ENCODE measurements at places on chromosomes 12 and 14. TPM values are rescaled to one million over a fixed set of nuclear protein-coding genes. Genes with fewer than 3 reads are reported as not detected.

CDKL1 gene
- 7.5 TPM for total RNA-seq

FAM181A gene
- total RNA-seq, result not detected

TSHR gene
- 3.6 TPM for total RNA-seq

ANO2 gene
- not detected for total RNA-seq

KERA gene
- not detected for total RNA-seq

TMEM229B gene
- total RNA-seq, result 23.3 TPM

NANOG gene
- not detected for total RNA-seq

PGAM5 gene
- total RNA-seq, result 57.0 TPM

CRACR2A gene
- 48.5 TPM for total RNA-seq

HSPA2 gene
- 3.7 TPM for total RNA-seq

PLEKHG3 gene
- 53.8 TPM for total RNA-seq

DDX55 gene
- 43.4 TPM for total RNA-seq

IL22 gene
- 4.1 TPM for total RNA-seq

PYM1 gene
- 44.6 TPM for total RNA-seq

PZP gene
- not detected for total RNA-seq

PLEKHD1 gene
- 0.12 TPM for total RNA-seq

PFKM gene
- 19.2 TPM for total RNA-seq

PPM1H gene
- not detected for total RNA-seq

SIX4 gene
- 1.4 TPM for total RNA-seq

DTD2 gene
- 17.0 TPM for total RNA-seq

ACSM4 gene
- total RNA-seq, result not detected

SLC10A1 gene
- not detected for total RNA-seq

ADSS1 gene
- total RNA-seq, result 0.66 TPM

NPAS3 gene
- total RNA-seq, result 0.05 TPM

All from T-helper 1 cell treated with Interleukin-12 subunit alpha and Interleukin-12 subunit beta and Interleukin-4 antibody, amounts not matched to agents 30 ng/mL and 1 ng/mL, for 36 hours (primary cell).